ENCODE measurements at places on chromosomes 5 and 9. TPM values are rescaled to one million over a fixed set of nuclear protein-coding genes. Genes with fewer than 3 reads are reported as not detected.

DNA sequence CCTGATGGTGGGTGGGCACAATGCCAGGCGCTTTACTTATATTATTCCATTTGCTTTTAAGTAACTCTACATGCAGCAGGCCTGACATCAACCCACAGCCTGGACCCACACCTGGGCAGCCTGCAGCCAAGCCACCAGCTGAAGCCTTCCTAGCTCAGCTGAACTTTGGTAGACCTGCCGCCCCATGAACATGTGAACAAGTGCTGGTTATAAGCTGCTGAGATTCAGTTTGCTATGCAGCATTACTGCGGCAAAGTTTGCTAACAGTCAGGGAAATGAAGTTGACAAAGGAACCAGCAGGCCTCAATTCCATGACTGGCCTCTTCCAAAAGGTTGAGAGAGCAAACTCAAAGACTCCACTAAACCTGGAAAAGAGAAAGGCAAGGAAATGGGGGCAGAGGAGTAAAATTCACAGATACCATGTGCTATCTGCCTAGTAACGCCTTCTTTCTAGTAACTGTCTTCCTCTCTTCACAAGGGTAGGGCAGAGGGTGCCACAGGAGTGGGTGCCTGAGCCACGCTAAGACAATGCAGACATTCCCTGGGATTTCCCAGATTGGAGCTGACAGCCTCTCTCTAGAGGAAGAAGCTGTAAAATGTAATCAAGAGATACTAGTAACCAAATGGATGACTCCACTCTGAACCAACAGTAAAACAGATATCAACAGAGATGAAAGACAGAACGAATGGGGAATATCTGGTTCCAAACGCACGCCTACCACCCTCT is 2.9 kb downstream of the BOD1 start:
- no peak for DNase-seq

GRCh38 chr5:15664961-15665360 is 165.0 kb downstream of the FBXL7 start:
- DNase-seq, result no peak

CIZ1 gene
- total RNA-seq, result 36.4 TPM

DNA sequence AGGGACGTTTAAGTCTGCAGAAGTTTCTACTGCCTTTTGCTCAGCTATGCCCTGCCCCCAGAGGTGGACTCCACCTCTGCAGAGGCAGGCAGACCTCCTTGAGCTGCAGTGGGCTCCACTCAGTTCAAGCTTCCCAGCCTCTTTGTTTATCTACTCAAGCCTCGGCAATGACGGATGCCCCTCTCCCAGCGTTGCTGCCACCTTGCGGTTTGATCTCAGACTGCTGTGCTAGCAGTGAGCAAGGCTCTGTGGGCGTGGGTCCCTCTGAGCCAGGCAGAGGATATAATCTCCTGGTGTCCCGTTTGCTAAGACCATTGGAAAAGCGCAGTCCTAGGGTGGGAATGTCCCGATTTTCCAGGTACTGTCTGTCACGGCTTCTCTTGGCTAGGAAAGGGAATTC is 2188.5 kb upstream of the WWC1 start:
- no peak for DNase-seq

DNA sequence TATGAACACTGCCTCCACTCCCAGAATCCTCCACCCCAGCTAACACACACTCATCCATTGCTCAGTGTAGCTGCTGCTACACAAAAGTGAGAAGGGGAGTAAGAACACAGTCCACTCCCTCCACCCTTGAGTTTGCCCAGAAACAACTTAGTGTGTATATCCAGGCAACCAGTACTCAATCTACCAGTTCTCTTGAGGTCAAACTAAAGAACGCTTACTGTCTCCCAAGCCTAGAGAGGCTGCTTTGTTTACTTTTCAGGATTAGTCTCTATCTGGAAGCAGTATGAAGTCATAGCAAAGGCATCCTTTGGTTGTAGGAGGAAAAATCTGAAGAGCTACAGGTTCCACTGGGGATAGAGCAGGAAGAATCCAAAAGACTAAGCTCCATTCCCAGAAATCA is 296.3 kb downstream of the KCNN2 start:
- peak; percentile 78 for DNase-seq

GRCh38 chr9:12680341-12680740 is 12.8 kb upstream of the TYRP1 start:
- DNase-seq, result peak; percentile 22

GRCh38 chr5:164422400-164422799 is 917.0 kb downstream of the MAT2B start:
- DNase-seq, result peak; percentile 6

DNA sequence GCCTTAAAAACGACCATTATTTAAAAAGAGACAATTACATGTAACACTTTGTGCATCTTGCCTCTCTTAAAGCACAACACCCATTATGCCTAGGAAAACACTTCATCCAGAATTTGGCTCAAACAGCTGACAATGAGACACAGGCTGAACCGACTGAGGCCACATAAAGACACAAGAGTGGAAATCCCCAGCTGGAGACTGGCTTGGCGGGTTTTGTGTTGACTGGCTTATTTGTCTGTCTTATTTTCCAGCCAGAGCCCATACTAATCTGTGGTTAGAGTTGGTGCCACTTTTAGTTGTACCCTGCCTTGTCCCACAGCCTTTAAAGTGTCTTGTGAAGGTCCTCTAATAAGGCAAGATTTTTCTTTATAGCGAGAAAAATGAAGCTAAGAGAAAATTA is 21.2 kb downstream of the TRIM14 start:
- no peak for DNase-seq

DNA sequence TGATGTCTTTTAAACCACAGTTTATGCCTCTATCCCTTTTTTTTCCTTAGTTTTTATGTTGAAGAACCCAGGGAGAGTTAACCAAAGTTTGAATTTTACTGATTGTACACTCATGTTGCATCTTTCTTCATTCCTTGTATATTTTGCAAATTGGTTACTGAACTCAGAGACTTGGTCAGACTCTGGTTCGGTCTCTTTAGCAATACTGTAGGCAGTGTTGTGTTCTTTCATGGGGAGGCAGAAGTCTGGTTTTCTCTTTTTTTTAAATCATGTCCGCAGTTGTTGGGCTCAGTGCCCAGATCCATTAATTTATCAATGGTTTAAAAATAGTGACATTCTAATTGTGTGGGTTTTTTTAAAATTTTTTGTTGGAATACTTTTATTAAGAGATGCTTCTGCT is 23.4 kb downstream of the UBE2R2 start:
- no peak for DNase-seq

GRCh38 chr9:134825025-134825424 is 55.6 kb upstream of the FCN2 start:
- DNase-seq, result no peak

- peak; percentile 62 for DNase-seq
Measured at GRCh38 chr5:140239939-140240700, 62.8 kb downstream of the PFDN1 start.

LRRC14B gene
- 28.4 TPM for total RNA-seq

GRCh38 chr5:136769900-136770684 is 404.7 kb upstream of the TRPC7 start:
- DNase-seq, result peak; percentile 67

DNA sequence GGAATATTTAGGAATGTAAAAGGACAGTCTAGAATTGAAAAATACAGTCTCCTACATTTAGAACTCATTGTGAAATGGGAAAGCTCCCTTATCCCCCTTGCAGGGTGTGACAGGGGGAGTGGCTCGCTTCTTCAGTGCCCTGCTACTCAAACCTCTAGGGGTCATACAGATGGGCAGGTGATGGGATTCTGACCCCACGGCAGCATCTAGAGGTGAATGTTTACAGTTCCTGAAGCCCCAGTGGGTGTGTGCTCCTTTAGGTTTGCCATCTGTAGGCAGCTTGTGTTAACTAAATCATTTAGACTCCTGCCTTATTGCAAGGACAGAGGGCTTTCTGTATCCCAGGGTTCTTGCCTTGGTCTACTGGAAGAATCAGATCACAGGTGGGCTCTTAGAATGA is 271.0 kb upstream of the MPDZ start:
- no peak for DNase-seq

DNA sequence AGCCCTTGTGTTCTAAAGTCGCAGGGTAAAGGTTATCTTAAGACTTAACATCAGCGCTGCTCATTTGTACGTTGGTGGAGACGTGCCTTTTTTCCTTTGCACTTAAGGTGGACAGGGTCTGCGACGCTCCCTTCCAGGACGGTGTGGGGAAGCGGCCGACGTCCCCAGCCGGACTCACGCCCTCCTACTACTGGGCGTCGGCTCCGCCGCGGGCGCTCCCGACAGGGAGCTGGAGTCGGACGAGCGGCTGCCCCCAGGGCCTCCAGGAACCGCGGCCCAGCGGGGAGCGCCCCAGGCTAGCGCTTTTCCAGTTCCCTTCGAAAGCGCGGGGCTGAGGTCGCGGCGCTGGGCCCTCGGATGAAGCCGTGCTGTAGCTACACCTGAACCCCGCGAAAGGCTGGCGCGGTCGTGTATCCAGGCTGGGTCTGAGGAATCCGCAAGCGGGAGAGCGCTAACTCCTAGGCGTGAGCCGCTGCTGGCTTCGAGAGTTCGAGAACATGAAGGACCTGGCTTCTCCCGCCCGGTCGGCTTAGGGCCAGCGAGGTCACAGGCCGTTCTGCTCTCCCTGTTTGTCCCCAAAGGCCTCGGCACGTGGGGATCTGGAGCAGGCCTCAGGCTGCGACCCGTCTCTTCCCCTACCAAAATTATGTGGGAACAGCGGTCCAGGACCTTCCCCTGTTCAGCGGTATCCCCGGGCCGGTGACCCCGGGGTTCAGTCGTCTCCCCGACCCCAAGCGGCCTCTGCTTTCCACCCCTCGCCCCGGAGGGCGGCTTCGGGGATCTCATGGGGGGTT is 3.8 kb upstream of the DMRT3 start:
- no peak for DNase-seq

- DNase-seq, result no peak
Measured at GRCh38 chr9:135520916-135521607, at the start of gene LCN1. Gene LCN1 (plus strand): TSS chr9:135521440. CDS start chr9:135521498, 58 bp downstream.

GRCh38 chr5:40276426-40277102 is 403.2 kb upstream of the PTGER4 start:
- no peak for DNase-seq

KDM4C gene
- total RNA-seq, result 19.0 TPM

GRCh38 chr5:135492319-135492626 is 40.1 kb upstream of the TIFAB start:
- no peak for DNase-seq

MYOT gene
- total RNA-seq, result 125 TPM

DNA sequence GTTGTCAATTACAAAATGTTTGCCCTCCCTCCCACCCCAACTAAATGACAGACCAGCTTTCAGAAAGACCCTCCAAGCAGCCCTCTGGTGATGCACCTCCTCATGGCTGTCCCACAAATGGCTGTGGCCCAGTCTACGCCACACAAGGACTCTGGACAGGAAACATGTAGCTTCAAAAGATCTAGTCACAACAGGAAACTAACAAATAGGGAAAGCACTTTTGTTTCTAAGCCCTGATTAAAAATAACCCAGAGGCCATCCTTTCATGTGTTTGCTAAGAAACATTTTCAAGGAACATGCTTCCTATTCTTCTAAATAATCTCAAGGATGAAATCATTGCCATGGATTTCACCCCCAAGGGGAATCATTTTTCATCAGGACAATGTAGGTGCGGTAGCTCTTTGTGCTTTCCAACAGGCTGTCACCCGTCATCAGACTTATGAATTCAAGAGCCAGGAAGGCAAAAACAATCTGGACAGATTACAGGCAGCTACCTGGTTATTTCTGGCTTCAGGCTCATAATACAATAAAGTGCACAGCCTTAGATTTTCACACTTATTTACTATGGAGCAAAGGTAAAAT is 20.1 kb downstream of the PCSK1 start:
- DNase-seq, result no peak

DNA sequence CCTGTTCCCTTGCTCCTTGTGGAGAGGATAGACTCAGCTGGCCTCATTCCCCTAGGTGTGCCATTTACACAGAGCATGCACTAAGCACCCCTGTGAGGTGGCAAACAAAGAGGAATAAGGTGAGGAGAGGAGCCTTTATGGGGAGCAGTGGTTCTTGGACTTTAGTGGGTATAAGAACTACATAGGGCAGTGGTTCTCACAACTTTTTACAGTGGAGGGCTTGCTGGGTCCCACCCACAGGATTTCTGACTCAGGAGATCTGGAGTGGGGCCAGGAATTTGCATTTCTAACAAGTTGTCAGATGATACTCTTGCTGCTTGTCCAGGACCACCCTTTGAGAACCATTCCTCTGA is 42.0 kb downstream of the CSF1R start:
- DNase-seq, result no peak

PCDHGA12 gene
- 2.4 TPM for total RNA-seq

DNA sequence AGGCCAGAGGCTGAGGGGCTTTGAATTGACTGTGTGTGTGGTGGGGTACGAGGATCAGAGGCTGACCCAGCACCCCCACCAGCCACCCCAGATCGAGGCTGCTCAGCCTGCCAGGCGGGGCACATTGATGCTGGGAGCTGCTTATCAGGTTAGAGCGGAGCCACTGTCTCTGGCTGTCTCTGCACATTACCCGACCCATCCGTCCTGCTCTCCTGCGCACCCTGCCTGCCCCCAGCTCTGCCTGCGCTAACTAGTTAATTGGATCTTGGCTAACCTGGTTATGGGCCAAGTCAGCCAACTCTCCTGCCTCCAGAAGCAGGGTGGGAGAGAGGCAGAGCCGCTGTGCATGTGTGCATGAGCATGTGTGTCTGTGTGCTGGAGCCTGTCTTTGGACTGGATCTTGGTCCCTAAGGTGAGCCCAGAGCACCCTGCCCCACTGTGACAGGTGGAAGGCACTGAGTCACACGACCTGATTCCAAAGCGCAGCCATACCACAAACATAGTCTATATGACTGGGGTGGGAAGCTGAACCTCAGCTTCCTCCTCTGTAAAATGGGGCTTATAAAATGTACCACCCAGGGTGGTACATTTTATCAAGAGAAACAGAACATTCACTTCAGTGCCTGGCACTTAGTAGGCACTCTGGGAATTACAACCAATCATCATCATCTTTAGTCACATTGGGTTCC is 39.7 kb downstream of the PCDH1 start:
- DNase-seq, result no peak

RNF180 gene
- total RNA-seq, result 2.3 TPM

SLC6A3 gene
- not detected for total RNA-seq

GRCh38 chr5:6041977-6042550 is 336.3 kb downstream of the MED10 start:
- no peak for DNase-seq

GRCh38 chr5:170860415-170860814 is 1.4 kb upstream of the RANBP17 start:
- no peak for DNase-seq

LHX6 gene
- total RNA-seq, result 3.7 TPM

DNA sequence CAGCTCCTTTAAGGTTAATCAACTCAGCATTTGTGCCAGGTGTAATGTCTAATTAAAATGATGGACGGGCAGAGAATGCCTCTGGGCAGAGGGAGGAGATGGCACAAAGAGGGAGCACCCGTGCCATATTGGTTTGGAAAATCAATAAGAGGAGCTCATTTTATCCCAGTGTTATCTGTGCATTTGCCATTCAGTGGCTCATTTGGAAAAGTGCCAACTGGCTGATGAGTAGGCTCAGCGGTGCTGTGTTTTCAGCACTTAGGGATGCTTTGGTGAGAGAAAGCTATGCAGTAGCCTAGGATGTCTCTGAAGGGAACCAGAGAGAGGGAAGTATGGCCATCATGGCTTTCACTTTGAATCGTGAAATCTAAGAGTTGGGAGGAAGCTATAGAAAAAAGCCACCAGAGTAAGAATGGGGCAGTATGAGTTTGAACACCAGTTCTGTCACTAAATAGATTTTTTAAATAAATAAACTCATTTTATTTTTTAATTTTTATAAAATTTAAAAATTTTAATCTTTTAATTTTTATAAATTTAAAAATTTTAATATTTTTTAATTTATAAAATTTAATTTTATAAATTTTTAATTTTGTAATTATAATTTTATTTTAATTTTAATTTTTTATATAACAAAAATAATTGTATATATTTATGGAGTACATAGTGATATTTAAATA is 472.8 kb downstream of the BRINP1 start:
- DNase-seq, result peak; percentile 3

All from muscle of leg (tissue), 16 donors.